ENCODE measurements at places on chromosomes 7 and 10. TPM values are rescaled to one million over a fixed set of nuclear protein-coding genes. Genes with fewer than 3 reads are reported as not detected.

- peaks cover 1% of the 10 kb centered on the region for H3K4me1 ChIP-seq
- no peak overlapping the region for H3K27ac ChIP-seq
- no peaks in the 10 kb centered on the region for H3K36me3 ChIP-seq
- H3K4me3 ChIP-seq = no peak overlapping the region
Measured at GRCh38 chr7:151844071-151844824, 32.7 kb downstream of the PRKAG2 start.

GRCh38 chr10:104445359-104445758 is 91.7 kb downstream of the CFAP58 start:
- no peak overlapping the region for H3K27ac ChIP-seq
- no peaks in the 10 kb centered on the region for H3K27me3 ChIP-seq
- H3K4me3 ChIP-seq = no peak overlapping the region
- H3K4me1 ChIP-seq = no peaks in the 10 kb centered on the region

DNA sequence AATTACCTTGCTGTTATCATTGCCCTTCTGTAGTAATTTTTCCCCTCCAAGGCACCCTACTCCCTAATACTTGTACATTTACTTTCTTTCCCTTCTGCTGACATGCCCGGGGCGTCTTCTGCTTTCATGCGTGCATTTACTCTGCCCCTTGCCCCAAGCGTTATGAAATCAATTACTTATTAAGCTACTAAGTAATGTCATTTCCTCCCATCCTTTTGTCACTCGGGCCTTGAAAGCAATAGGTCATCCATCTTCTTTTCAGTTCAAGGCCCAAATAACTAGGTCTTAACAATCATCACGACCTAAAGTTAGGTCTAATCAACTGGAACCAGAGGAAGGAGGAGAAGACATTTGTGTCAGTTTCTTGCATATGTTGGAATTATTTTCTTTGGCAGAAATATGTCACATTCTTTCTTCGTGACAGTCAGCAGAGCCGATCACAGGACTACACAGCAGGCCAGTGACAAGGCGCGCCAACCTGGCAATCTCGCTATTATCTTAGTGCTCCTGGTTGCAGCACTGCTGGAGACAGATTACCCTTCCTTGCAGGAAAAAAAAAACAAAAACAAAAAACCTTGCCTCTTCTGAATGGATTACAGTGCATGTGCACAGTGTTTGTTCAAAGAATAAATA is 179.2 kb downstream of the RELN start:
- DNase-seq = no peak
- H3K4me1 ChIP-seq = no peaks in the 10 kb centered on the region
- no peaks in the 10 kb centered on the region for H3K36me3 ChIP-seq
- H3K4me3 ChIP-seq = no peak overlapping the region

Gene FOXI2
- not detected for total RNA-seq

Gene GJD4
- not detected for total RNA-seq

GRCh38 chr7:139663608-139664177 is 114.1 kb downstream of the HIPK2 start:
- H3K36me3 ChIP-seq = peaks cover 2% of the 10 kb centered on the region
- no peaks in the 10 kb centered on the region for H3K4me1 ChIP-seq
- H3K27me3 ChIP-seq = no peaks in the 10 kb centered on the region
- DNase-seq = no peak
- no peak overlapping the region for H3K27ac ChIP-seq

Gene TMEM213
- not detected for total RNA-seq

GRCh38 chr7:2242541-2243429 is 759 bp downstream of the NUDT1 start:
- H3K4me1 ChIP-seq = peaks cover 50% of the 10 kb centered on the region
- peak overlapping the region; percentile 83 for H3K4me3 ChIP-seq
- no peaks in the 10 kb centered on the region for H3K27me3 ChIP-seq
- H3K27ac ChIP-seq = peak overlapping the region; percentile 84
- H3K36me3 ChIP-seq = peaks cover 7% of the 10 kb centered on the region

Gene VWA2
- total RNA-seq = not detected

DNA sequence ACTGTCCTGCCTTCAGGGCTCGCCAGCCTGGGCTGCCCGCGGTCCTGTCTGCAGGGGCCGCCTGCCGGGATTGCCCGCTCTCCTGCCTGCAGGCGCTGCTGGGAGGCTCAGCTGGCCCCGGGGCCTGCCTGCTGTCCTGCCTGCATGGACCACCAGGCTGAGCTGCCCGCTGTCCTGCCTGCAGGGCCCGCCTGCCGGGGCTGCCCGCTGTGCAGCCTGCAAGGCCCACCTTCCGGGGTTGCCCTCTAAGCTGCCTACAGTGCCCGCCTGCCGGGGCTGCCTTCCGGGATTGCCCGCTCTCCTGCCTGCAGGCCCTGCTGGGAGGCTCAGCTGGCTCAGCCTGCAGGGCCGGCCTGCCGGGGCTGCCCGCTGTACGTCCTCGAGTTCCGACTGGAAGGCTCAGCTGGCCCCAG is 164.4 kb downstream of the GLRX3 start:
- no peaks in the 10 kb centered on the region for H3K36me3 ChIP-seq
- H3K4me3 ChIP-seq = no peak overlapping the region
- no peaks in the 10 kb centered on the region for H3K27me3 ChIP-seq
- H3K4me1 ChIP-seq = no peaks in the 10 kb centered on the region

Gene FAM20C
- total RNA-seq = 0.08 TPM

Gene NPC1L1
- 0.08 TPM for total RNA-seq

- H3K4me3 ChIP-seq = no peak overlapping the region
- no peaks in the 10 kb centered on the region for H3K27me3 ChIP-seq
- no peak overlapping the region for H3K27ac ChIP-seq
- no peaks in the 10 kb centered on the region for H3K36me3 ChIP-seq
- DNase-seq = no peak
Measured at GRCh38 chr7:18224138-18224537, 196.5 kb upstream of the PRPS1L1 start.

Gene PVRIG
- 27.4 TPM for total RNA-seq

DNA sequence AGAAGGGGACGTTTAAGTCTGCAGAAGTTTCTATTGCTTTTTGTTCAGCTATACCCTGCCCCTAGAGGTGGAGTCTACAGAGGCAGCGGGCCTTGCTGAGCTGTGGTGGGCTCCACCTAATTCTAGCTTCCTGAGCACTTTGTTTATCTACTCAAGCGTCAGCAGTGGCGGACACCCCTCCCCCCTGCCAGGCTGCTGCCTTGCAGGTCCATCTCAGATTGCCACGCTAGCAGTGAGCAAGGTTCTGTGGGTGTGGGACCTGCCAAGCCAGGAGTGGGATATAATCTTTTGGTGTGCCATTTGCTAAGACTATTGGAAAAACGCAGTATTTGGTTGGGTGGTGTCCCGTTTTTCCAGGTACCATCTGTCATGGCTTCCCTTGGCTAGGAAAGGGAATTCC is 147.3 kb upstream of the PRPS1L1 start:
- peaks cover 14% of the 10 kb centered on the region for H3K4me1 ChIP-seq
- no peaks in the 10 kb centered on the region for H3K27me3 ChIP-seq
- no peak overlapping the region for H3K27ac ChIP-seq
- H3K36me3 ChIP-seq = no peaks in the 10 kb centered on the region
- DNase-seq = no peak
- H3K4me3 ChIP-seq = no peak overlapping the region

DNA sequence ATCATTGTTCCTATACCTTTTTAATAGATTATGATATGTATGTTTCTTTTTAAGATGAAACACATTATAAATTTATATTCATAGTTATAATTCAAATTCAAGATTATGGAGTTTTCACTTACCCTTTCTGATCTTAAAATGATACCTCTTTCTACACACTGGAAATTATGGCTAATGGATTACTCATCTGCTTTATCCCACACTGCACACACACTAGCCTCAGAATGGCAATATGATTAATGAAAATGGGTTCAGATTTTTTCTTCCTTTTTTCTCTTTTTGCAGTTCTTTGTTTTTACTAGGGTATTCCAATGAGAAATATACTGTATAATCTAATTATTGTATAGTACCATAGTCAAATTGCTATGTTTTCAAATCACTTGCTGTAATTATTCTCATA is 82.3 kb upstream of the FZD1 start:
- no peak for DNase-seq
- H3K27ac ChIP-seq = no peak overlapping the region
- no peaks in the 10 kb centered on the region for H3K36me3 ChIP-seq
- H3K4me3 ChIP-seq = no peak overlapping the region
- no peaks in the 10 kb centered on the region for H3K27me3 ChIP-seq

Gene CYP3A7
- not detected for total RNA-seq

GRCh38 chr10:58319599-58319998 is 15.2 kb upstream of the UBE2D1 start:
- H3K27me3 ChIP-seq = no peaks in the 10 kb centered on the region
- no peak for DNase-seq
- H3K36me3 ChIP-seq = no peaks in the 10 kb centered on the region
- H3K27ac ChIP-seq = no peak overlapping the region
- H3K4me1 ChIP-seq = peaks cover 4% of the 10 kb centered on the region

Gene FAM25G
- total RNA-seq = not detected

DNA sequence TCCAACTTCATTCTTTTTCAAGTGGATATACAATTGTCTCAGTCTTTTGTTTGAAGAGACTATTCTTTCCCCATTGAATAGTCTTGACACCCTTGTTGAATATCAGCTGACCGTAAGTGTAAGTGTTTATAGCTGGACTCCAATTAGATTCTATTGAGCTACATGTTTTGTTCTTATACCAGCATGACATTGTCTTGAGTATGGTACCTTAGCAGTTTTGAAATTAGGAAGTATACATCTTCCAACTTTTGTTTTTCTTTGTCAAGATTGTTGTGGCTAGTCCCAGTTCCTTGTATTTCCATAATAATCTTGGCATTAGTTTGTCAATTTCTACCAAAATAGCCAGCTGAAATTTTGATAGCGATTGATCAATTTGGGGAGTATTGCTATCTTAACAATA is 56.9 kb downstream of the MYL10 start:
- no peak for DNase-seq
- H3K27ac ChIP-seq = no peak overlapping the region
- H3K36me3 ChIP-seq = no peaks in the 10 kb centered on the region

GRCh38 chr10:52566471-52567246 is 205.9 kb downstream of the MBL2 start:
- no peak overlapping the region for H3K27ac ChIP-seq
- no peak overlapping the region for H3K4me3 ChIP-seq
- no peaks in the 10 kb centered on the region for H3K27me3 ChIP-seq
- H3K4me1 ChIP-seq = no peaks in the 10 kb centered on the region
- no peak for DNase-seq
- no peaks in the 10 kb centered on the region for H3K36me3 ChIP-seq

- no peaks in the 10 kb centered on the region for H3K36me3 ChIP-seq
- no peak overlapping the region for H3K27ac ChIP-seq
- H3K27me3 ChIP-seq = no peaks in the 10 kb centered on the region
- DNase-seq = no peak
- no peak overlapping the region for H3K4me3 ChIP-seq
Measured at GRCh38 chr10:23283680-23284079, 60.9 kb downstream of the C10orf67 start.

GRCh38 chr7:18140943-18141342 is 113.3 kb upstream of the PRPS1L1 start:
- H3K36me3 ChIP-seq = no peaks in the 10 kb centered on the region
- no peak overlapping the region for H3K27ac ChIP-seq
- H3K4me1 ChIP-seq = no peaks in the 10 kb centered on the region
- no peaks in the 10 kb centered on the region for H3K27me3 ChIP-seq

DNA sequence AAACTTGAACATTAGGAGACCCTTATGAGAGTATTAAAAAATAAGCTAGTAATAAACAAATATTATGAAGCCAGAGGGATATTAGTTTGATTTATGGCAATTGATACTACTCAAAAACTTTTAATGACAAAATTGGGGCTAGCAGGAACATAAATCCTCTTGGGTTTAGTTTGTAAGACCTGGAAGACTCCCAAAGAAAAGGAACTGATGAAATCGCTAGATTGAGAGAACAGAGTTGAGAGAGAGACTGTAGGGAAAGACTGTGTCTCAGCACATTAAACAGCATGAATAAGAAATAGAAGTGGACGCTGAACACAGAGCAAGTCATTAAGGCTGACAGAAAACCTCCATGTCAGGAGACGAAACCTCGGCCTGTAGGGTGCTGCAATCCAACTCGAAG is 56.4 kb downstream of the ICA1 start:
- no peak for DNase-seq
- H3K36me3 ChIP-seq = no peaks in the 10 kb centered on the region
- H3K27me3 ChIP-seq = no peaks in the 10 kb centered on the region

GRCh38 chr10:1117651-1118050 is 61.5 kb downstream of the WDR37 start:
- no peak for DNase-seq
- peaks cover 19% of the 10 kb centered on the region for H3K36me3 ChIP-seq
- H3K4me3 ChIP-seq = no peak overlapping the region
- no peaks in the 10 kb centered on the region for H3K27me3 ChIP-seq

GRCh38 chr10:122459561-122460273 is 1.6 kb upstream of the HTRA1 start:
- no peaks in the 10 kb centered on the region for H3K36me3 ChIP-seq
- no peak overlapping the region for H3K4me3 ChIP-seq
- no peak for DNase-seq

DNA sequence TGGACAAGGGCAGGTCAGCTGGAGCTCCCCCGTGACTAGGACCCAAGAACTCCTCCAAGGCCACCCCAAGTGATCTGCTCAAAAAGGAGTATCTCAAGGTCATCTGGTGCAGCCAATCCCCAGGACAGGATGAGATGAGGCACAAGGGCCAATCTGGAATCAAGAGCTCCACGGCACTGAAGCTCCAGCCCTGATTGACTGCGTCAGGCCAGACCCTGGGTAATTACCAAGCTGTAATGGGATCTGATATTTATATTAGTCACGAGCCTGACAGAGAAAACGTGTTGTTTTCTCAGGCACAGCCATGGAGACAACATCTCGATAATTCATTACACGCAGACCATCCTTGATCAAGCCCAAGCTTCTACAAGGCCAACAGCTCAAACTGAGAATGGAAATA is 4.2 kb downstream of the KCNMA1 start:
- H3K36me3 ChIP-seq = no peaks in the 10 kb centered on the region
- no peak for DNase-seq
- H3K4me1 ChIP-seq = no peaks in the 10 kb centered on the region
- no peaks in the 10 kb centered on the region for H3K27me3 ChIP-seq
- H3K27ac ChIP-seq = no peak overlapping the region

Gene WEE2
- not detected for total RNA-seq

Gene ZEB1
- total RNA-seq = 25.7 TPM

DNA sequence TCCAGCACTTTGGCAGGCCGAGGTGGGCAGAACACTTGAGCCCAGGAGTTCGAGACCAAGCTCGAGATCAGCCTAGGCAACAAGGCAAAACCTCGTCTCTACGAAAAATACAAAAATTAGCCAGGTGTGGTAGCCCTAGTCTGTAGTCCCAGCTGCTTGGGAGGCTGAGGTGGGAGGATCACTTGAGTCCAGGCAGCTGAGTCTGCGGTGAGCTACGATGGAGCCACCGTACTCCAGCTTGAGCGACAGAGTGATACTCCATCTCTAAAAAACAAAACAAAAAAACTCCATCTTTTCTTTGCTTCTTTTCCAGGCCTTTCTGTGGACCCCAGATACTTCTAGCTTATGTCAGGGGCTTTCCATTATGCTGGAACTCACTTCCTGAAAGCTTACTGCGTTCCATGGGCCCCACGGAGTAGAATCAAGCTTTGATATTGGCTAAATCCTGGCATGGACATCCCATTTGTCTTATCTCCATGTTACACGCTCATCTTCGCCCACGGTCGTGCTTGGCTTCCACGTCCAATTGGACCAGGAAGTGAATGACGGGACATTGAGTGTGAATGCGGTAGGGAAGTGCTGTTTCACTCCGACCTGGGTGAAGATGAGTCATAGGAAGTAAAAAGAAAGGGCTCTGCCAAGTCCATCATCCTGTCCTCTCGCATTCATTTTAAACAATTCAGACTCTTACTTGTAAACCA is 45.7 kb downstream of the FAM171A1 start:
- H3K27me3 ChIP-seq = no peaks in the 10 kb centered on the region
- no peak overlapping the region for H3K4me3 ChIP-seq
- no peaks in the 10 kb centered on the region for H3K36me3 ChIP-seq
- DNase-seq = no peak
